ENCODE measurements at places on chromosomes 4 and X.

DNA sequence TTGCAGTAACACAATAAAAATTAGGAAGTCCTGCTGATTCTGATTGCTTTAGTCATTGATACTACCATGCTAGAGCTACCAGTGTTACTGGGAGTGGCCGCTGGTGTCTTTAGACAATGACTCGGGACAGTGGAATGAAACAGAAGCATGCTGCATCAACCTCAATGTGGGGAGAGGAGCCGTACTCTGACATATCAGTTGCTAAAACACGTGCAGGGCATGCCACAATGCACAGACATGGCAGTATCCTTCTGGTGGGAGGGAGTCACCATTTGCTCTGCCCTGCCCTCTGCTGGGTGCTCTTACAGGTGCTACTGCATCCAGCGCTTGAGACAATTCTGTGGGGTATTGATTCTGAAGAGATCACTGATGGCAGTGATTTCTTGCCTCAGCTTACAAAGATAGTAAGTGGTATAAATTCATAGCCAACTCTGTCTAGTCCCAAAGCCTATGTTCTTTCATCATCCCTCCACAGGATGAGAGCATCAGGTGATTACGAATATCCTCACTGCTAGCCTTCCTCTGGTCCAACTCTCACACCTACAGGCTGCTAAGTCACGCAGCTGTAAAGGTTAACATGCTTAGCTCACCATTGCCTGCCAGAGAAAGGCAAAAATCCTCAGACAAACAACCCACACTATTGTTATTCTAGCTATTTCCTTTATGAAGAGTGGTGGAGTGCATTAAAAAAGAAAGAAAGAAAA lies 43.7 kb downstream of the NSG1 start:
- peak; percentile 78 for DNase-seq

DNA sequence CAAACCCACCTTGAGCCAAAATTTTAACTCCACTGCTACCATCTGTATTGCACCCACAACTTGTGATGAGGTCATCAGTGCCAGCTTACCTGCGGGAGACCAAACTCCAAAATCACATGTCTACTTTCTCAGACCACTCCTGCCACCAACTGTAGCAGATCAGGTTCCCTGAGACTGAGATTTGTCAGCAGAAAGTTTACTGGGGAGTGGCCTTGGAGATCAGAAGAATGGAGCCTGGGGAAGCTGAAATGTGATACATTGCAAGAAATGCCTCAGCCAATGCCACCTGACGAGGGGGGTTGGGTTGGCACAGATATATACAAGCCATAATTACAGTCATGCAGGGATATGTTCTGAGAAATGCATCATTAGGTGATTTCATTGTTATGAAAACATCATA lies 19.1 kb downstream of the HAUS3 start:
- DNase-seq = no peak

- no peak for DNase-seq
Observed at GRCh38 chr4:72531322-72531721, 37.7 kb downstream of the ADAMTS3 start.

- DNase-seq = no peak
Observed at GRCh38 chr4:158726633-158727032, 3.4 kb upstream of the PPID start.

GRCh38 chr4:75630174-75630936 lies at the start of gene CDKL2:
Gene CDKL2 (minus strand): TSS chr4:75630528. CDS start chr4:75625988, 4,540 bp downstream.
- DNase-seq = peak; percentile 67

DNA sequence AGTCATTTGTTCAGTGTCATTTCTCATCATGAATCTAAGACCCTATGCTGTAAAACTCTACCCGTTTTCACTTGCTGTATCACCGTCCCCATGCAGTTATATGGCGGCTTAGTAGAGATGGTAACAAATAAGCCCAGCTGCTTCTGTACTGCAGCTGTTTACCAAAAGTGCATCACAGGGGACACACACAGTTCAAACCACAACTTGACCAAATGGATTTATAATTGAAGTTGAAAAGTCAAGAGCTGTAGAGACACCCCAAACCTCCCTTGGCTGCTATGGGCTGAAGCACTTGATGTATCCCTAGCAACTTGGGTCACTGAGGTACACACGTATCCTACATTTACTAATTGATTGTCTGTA lies 219.0 kb upstream of the FGF13 start:
- no peak for DNase-seq

- no peak for DNase-seq
Observed at GRCh38 chr4:158530381-158530780, 8.7 kb downstream of the RXFP1 start.

DNA sequence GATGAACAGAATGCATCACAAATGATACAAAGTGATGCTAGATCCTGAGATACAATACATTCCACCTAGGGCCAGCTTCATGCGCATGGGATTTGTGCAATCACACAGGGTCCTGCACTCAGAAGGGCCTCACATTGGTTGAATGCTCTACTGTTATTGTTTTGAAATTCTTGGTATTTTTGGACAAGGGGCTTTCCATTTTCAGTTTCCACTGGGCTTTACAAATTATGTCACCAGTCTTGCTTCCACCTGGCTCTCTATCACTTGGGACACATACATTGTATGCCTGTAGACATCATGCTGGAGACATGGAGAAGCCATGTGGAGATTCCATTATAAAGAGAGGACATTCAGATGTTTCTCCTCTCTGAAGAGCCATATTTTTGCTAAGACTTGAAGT lies 155.8 kb downstream of the NAA11 start:
- no peak for DNase-seq

GRCh38 chr4:105709081-105709450 lies 482 bp downstream of the GSTCD start:
- DNase-seq = no peak

DNA sequence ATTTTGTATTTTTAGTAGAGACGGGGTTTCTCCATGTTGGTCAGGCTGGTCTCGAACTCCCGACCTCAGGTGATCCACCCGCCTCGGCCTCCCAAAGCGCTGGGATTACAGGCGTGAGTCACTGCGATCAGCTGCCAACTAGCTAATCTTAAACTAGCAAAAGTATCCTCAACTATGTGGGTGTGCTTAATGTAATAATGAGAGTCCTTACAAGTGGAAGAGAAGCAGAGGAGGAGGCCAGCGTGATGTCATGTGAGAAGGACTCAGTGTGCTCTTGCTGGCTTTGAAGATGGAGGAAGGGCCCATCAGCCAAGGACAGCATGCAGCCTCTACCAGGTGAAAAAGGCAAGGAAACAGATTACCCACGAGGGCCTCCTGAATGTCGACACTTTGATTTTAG lies 19.6 kb downstream of the SCD5 start:
- DNase-seq = no peak

GRCh38 chr4:171186700-171187099 lies 626.5 kb upstream of the GALNTL6 start:
- no peak for DNase-seq

DNA sequence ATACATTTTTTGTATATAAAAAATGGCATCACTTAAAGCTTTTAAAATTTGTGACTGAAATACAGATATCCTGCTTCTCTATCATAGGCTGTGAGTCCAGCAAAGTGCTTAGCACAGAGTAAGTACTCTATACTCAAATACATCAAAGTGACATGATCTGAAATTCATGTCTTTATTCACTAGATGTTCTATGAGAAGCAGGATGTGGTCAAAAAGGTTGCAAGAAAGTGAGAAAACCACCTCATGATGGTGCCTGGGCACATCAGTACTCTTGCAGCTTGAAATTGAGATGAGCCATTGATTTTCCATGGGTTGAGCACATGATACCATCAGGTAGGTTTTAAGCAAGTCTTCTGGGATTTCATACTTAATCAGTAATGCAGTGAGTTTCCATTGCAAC lies 20.4 kb upstream of the SFRP2 start:
- no peak for DNase-seq

- no peak for DNase-seq
Observed at GRCh38 chrX:38102875-38103274, 96.5 kb downstream of the SYTL5 start.

DNA sequence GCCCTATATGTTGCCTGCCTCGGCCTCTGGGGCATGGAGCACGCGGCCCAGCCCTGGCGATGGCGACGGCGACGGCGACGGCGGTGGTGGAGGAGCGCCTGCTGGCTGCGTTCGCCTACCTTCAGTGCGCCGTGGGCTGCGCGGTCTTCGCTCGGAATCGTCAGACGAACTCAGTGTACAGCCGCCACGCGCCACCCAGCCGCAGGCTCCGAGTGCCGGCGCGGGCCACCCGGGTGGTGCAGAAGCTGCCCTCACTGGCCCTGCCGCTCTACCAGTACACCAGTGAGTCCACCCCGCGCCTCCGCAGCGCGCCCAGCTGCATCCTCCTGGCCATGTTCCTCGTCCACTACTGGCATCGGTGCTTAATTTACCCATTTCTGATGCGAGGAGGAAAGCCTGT lies 83.7 kb upstream of the F9 start:
- DNase-seq = no peak

DNA sequence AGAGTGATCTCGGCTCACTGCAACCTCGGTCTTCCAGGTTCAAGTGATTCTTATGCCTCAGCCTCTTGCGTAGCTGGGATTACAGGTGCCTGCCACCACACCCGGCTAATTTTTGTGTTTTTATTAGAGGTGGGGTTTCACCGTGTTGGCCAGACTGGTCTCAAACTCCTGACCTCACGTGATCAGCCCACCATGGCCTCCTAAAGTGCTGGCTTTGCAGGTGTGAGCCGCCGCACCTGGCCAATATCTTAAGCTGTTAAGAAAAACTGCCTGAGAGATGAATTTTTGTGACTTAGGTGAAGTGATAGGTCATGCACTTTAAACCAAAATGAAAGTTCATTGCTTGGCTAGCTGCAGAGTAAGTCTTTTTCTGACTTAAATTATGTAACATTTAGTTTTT lies 5.8 kb downstream of the KDM6A start:
- no peak for DNase-seq

DNA sequence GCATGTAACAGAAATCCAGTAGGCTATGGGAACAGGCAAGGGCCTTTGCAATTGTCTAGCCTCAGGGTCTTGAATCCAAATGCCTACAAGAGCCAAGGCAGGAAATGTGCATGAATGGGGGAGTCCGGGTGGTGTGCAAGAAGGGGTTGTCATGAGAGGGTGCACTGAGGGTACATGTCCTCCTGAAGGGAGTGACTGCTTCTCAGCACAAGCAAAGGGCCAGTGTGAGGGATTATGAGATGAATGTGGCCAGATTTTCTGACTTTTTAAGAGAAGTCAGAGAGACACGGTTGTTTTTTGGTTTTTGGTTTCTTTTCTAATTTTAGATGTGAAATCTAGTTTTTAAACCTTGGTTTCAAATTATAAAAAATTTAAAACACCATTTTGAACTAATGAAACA lies 76.5 kb upstream of the LSM6 start:
- no peak for DNase-seq

DNA sequence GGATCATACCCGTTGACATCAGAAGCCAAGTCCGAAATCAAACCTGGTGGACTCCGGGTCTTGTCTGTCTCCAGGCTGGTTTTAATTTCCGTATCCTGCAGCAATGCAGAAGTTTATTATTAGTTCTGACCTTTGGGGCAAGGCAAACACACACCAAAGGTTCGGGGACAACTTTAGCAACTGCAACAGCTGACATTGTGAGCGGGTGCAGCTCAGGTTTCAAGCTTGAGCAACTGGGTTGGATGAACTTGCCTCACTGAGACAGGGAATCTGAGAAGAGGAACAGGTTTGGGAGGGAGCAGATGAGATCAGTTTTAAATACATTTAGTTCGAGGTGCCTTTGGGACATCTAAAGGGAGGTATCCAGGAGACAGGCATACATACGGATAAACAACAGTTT lies 110.7 kb downstream of the GNL3L start:
- no peak for DNase-seq

DNA sequence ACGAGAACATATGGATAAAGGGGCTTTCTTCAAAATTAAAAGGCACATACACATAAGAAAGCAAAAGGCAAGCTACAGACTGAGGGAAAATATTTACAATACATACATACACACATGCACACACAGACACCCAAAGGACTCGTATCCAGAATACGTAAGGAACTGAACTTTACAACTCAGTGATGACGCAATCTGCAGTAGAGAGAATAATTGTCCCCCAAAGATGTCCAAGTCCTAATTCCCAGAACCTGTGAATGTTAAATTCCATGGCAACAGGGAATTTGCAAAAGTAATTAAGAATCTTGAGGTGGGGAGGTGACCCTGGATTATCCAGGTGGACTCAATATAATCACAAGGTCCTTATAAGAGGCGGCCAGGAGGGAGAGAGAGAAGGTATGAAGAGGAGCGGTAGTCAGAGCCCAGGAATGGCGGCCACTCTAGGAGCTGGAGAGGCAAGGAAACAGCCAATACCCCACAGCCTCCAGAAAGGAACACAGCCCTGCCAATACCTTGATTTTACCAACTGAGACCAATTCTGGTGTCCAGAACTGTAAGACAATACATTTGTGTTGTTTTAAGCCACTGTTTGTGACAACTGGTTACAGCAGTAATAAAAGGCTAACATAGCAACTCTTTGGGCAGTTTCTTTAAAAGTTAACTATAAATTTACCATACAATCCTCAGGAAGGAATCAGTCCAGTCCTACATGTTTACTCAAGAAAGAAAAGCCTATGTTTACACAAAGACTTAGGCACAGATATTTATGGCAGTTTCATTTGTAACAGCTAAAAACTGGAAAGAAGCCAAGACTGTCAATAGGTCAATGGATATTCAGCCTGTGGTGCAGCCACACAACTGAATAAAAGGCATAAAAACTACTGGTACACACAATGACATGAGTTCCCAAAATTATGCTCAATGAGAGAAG lies 27.3 kb upstream of the STS start:
- peak; percentile 43 for DNase-seq

GRCh38 chr4:153620352-153620751 lies 63.7 kb upstream of the TLR2 start:
- no peak for DNase-seq

DNA sequence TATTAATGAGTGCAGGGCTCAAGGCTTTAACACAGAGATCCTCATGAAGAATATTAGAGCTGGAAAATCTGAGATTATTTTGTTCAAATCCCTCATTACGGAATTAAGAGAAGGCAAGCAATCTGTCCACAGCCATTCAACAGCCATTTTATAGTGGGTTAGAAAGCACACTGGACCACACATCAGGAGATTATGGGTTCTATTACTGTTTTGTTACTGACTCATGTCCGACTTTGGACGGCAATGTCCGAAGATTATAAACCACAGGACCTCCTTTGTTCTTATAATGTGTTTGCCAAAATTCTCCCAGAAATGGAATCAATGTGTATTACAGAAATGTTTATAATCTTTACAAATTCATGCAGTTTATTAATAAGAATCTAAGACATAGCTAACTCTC lies 8.1 kb downstream of the LAMTOR3 start:
- DNase-seq = peak; percentile 55

DNA sequence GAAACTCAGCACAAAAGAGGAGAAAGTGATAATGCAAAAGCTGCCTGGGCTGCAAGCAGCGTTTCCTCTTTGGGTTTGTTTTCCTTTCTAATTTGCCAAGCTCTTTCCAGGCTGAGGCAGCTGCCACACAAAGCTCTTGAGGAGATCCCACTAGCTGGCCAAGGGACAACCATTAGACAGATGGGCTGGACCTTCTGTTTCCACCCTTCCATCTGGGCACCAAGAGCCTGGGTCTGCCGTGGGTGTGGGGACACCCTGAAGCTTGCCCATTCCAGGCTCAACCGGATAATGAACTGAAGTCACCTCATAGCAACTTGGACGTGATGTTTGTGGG lies 194.6 kb upstream of the C1QTNF7 start:
- no peak for DNase-seq

- peak; percentile 0 for DNase-seq
Observed at GRCh38 chrX:101682723-101683122, 23.1 kb upstream of the ARMCX2 start.
